Activated CD8-positive, alpha-beta T cell treated with anti-CD3 and anti-CD28 coated beads for 36 hours (primary cell): ENCODE measurements at places on chromosomes 7 and 10. TPM values are rescaled to one million over a fixed set of nuclear protein-coding genes. Genes with fewer than 3 reads are reported as not detected.
A peak's percentile ranks its signal among the peaks of the same experiment; 100 is the strongest.

TMEM26 gene
- not detected for total RNA-seq

ADAM12 gene
- 1.3 TPM for total RNA-seq

PPP1R3C gene
- total RNA-seq = 0.99 TPM

GRB10 gene
- total RNA-seq = 6.9 TPM

ELOVL3 gene
- total RNA-seq = not detected

CHCHD1 gene
- total RNA-seq = 28.9 TPM

IGF2BP3 gene
- 1.1 TPM for total RNA-seq

SHH gene
- total RNA-seq = not detected

SEMA4G gene
- total RNA-seq = 1.6 TPM

GRCh38 chr10:25232204-25232603 is 57.4 kb downstream of the GPR158 start:
- no peak overlapping the region for H3K4me3 ChIP-seq
- no peaks in the 10 kb centered on the region for H3K36me3 ChIP-seq
- H3K27me3 ChIP-seq = peaks cover 3% of the 10 kb centered on the region
- no peak overlapping the region for H3K27ac ChIP-seq

GRCh38 chr10:35425595-35425994 is 89.3 kb downstream of the CCNY start:
- peaks cover 54% of the 10 kb centered on the region for H3K4me1 ChIP-seq
- no peak for DNase-seq
- H3K36me3 ChIP-seq = peaks cover 2% of the 10 kb centered on the region
- H3K27me3 ChIP-seq = no peaks in the 10 kb centered on the region

DNA sequence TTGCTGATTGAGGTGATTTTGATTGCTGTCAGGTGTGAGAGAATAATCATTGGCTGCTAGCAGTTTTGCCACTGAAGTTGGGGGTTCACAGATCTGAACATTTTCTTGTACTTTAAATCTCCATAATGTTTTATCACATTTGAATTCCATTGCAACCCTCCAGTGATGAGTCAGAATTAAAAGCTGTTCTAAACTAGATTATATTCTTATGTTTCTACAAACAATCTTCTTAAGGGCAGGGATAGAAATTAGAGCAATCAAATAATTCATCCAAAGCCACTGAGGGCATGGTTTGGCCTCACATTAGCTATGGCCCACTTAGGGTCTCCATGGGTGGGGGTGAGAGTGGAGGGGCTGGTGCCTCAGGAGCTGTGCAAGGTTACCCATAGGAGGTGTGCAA is 53.0 kb upstream of the RPA3 start:
- no peak overlapping the region for H3K4me3 ChIP-seq
- no peak for DNase-seq
- H3K27me3 ChIP-seq = no peaks in the 10 kb centered on the region
- peaks cover 22% of the 10 kb centered on the region for H3K4me1 ChIP-seq
- no peaks in the 10 kb centered on the region for H3K36me3 ChIP-seq

- H3K27me3 ChIP-seq = peaks cover under 1% of the 10 kb centered on the region
- H3K4me3 ChIP-seq = no peak overlapping the region
- no peak for DNase-seq
- H3K36me3 ChIP-seq = no peaks in the 10 kb centered on the region
Observed at GRCh38 chr7:132002343-132002968, 446.0 kb upstream of the PODXL start.

DNA sequence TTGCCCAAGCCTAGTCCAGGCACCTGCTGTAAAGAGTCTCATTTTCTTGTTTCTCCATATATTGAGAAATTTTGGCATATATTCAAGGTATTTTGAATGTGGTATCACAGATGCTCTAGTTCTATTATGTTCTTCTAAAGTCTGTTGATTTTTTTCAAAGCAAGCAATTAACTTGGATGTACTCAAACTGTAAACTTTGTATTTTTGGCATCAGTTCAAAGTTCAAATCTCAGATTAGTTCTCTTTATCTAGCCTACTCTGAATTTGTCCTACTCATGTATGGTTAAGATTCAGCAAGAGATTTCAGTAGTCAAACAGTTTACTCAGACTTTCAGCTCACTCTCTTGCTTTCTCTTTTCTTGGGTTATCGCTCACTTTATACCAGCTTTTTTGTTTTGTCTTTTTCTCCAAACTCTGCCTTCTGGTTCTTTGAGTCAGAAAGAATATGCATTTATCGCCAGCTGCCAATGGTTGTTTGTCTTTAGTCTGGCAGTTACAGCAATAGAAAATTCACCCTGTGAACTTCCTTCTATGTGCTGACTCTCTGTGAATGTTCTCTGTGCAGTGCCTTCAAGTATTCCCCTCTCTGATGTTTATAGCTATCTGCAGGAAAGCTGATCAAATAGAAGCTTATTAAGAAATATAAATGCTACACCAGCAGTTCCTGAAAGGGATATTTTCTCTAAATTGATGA is 56.0 kb downstream of the ANKRD7 start:
- H3K27ac ChIP-seq = no peak overlapping the region
- H3K4me1 ChIP-seq = no peaks in the 10 kb centered on the region
- no peak for DNase-seq
- no peak overlapping the region for H3K4me3 ChIP-seq
- H3K36me3 ChIP-seq = no peaks in the 10 kb centered on the region

GRCh38 chr10:93461807-93462178 is 20.3 kb downstream of the MYOF start:
- no peak overlapping the region for H3K27ac ChIP-seq
- DNase-seq = no peak
- H3K4me3 ChIP-seq = no peak overlapping the region

GRCh38 chr10:15472431-15473395 is 101.6 kb upstream of the FAM171A1 start:
- peaks cover 13% of the 10 kb centered on the region for H3K27me3 ChIP-seq
- H3K36me3 ChIP-seq = no peaks in the 10 kb centered on the region
- no peak overlapping the region for H3K27ac ChIP-seq
- H3K4me3 ChIP-seq = no peak overlapping the region
- no peak for DNase-seq

DNA sequence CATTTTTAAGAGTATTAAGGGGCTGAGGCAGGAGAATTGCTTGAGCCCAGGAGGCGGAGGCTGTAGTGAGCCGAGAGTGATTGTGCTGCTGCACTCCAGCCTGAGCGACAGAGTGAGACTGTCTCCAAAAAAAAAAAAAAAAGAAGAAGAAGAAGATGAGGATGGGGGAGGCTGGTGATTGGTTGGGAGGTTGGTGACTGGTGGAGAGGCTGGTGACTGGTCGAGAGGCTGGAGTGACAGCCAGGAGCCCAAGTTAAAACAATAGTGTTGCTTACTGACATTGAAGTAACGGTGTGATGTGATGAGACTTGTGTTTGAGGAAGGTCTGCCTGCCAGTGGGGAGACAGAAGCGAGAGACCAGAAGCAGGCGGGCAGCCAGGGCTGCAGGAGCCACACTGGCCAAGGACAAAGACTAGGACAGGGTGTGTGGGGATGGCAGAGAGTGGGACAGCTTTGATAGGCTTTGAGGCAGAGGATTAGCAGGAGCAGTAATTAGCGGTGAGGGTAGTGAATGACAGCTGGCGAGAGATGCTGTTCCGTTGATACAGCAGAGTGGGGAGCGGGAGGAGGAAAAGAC is 4.9 kb downstream of the SRRT start:
- no peak for DNase-seq
- H3K27ac ChIP-seq = peak overlapping the region; percentile 39
- peaks cover 80% of the 10 kb centered on the region for H3K36me3 ChIP-seq
- H3K27me3 ChIP-seq = no peaks in the 10 kb centered on the region
- H3K4me1 ChIP-seq = peaks cover 50% of the 10 kb centered on the region

DNA sequence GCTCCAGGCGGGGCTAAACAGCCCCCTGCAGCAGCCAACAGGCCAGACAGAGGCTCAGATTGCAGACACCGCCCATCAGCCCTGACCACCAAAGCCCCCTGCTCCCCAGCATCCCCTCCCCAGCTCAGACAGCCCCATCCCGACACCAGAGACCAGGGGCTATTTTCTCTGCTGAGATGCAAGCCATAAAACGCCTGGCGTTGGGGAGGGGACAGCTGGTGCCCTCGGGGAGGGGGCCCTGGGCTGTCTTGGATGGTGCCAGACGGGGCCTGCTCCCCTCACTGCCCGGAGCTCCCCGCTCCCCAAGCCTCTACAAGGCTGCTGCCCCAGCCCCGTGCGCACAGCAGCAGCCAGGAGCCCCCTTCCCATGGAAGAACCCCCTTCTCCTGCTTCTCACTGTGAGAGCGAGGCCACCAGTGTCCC is 31.8 kb downstream of the GET4 start:
- H3K4me3 ChIP-seq = no peak overlapping the region
- H3K4me1 ChIP-seq = peaks cover 14% of the 10 kb centered on the region
- H3K36me3 ChIP-seq = peaks cover 11% of the 10 kb centered on the region
- H3K27ac ChIP-seq = no peak overlapping the region

GRCh38 chr10:89783406-89783805 is 82.0 kb downstream of the KIF20B start:
- DNase-seq = no peak
- H3K27me3 ChIP-seq = peaks cover 3% of the 10 kb centered on the region
- no peak overlapping the region for H3K4me3 ChIP-seq
- peaks cover 3% of the 10 kb centered on the region for H3K36me3 ChIP-seq
- H3K27ac ChIP-seq = no peak overlapping the region

- H3K27me3 ChIP-seq = no peaks in the 10 kb centered on the region
- no peak for DNase-seq
- no peaks in the 10 kb centered on the region for H3K4me1 ChIP-seq
Observed at GRCh38 chr7:94104301-94104700, 100.1 kb upstream of the BET1 start.

- H3K27ac ChIP-seq = no peak overlapping the region
- no peak overlapping the region for H3K4me3 ChIP-seq
- H3K36me3 ChIP-seq = no peaks in the 10 kb centered on the region
- no peaks in the 10 kb centered on the region for H3K4me1 ChIP-seq
- DNase-seq = no peak
- H3K27me3 ChIP-seq = peaks cover 6% of the 10 kb centered on the region
Observed at GRCh38 chr7:39407723-39408122, 158.5 kb upstream of the YAE1 start.

DNA sequence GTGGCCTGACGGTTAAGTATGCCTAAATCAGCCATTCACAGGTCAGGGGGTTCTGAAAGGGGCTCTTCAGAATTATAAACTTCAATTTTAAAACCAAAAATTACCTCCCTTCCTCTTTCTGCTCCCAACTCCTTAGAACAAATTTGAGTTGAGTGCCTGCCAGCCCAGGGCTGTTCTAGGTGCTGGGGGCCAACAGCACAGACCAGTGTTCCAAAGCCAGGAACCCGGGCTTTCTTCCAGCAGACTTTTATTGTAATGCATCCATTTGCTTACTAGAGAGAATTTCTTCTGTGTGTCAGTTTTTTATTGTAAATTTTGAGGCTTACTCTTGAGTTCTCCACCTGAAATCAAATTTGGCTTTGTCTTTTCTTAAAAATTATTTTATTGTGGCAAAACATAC is 238.5 kb downstream of the CACNB2 start:
- no peak overlapping the region for H3K27ac ChIP-seq
- DNase-seq = no peak
- no peaks in the 10 kb centered on the region for H3K4me1 ChIP-seq
- no peak overlapping the region for H3K4me3 ChIP-seq

DNA sequence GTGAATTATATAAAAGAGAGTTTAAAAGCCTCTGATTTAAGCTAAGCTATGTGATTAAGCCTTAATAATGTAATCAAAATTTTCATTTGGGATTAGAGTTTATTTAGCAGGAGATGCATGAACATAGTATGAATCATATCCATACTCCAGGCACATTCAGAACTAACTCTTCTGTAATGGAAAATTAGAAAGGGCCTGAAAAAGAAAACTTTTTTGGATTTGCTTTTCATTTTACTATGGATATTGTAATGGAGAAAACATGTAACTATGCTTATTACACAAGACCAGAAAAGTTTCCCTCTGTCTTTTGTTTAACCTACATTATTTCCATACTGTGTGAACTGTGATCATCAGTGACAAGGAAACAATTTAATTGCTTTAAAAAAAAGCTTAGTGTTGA is 22.0 kb downstream of the TES start:
- H3K27ac ChIP-seq = peak overlapping the region; percentile 57
- peaks cover 10% of the 10 kb centered on the region for H3K36me3 ChIP-seq
- H3K4me1 ChIP-seq = peaks cover 80% of the 10 kb centered on the region
- DNase-seq = no peak
